ENCODE measurements at places on chromosomes 13 and 19.

DNA sequence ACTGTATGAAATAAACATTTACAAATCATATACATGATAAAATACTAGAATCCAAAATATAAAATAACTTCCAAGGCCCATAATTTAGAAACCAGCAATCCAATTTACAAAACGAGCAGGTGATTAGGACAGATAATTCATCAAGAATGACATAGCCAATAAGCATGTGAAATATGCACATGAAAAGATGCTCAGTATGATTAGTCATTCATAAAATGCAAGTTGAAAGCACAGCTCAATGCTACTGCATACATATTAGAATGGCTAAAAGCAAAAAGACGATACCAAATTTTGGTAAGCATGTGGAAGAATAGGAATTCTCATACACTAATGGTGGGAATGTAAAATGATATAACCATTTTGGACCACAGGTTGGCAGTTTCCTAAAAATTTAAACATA lies 837.2 kb upstream of the MIR17HG start:
- DNase-seq, result no peak

GRCh38 chr19:4130744-4131438 lies 7.0 kb upstream of the MAP2K2 start:
- DNase-seq, result peak; percentile 4

DNA sequence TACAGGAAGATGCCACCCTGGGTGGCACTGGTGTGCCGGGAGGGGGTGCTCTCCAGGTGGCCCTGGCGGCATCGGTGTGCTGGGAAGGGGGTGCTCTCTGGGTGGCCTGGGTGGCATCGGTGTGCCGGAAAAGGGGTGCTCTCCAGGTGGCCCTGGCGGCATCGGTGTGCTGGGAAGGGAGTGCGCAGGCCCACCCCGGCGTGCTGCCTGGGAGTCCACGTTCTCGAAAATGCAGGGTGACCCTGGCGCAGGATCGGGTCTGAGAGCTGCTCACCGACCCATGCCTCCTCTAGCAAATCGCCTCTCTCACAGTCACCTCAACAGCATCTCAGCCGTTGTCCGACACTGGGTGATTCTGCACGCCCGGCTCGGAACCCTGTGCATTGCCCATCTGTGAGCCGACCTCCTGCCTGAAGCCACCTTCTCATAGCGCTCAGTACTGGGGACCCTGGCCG lies 36.4 kb downstream of the RASA3 start:
- no peak for DNase-seq

DNA sequence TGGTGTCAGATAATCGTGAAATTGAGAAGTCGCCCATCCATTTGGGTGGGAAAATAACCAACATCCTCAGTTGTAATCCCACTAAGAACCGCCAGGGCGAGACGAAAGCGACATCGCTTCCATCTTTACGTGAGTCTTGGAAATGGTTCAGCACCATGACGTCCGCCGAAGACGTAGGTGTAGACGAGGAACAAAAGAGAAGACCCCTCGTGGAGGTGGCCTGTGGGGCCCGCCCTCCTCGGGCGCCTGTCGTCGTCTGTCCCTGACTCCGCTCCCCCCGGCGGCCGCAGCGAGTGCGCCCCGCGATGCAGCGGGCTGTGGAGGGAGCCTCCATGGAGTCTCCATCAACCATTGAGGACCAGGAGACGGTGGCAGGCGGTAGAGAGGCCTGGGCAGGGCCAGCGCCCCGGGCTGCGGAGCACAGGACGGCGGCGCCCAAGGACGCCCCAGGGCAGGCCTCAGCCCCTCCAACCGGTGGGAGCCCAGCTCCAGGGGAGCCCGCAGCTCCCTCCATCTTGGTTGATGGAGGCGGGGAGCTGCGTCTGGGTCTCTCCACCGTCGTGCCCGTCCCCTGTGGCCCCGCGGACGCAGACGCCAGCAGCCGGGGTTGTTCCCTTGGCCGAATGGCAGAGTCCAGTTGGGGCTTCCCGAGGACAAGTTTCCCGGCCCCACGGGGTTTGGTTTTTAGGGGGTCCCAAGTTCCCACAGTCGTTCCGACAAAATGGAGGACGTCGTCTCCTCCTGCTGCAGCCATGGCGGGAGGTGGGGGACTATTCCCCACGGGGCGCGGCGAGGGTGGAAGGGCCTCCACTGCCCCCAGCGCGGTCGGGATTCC lies 990 bp upstream of the ZMYM2 start:
- peak; percentile 50 for DNase-seq

- no peak for DNase-seq
Measured at GRCh38 chr13:106466691-106467426, 68.6 kb downstream of the EFNB2 start.

Data from SHP77 treated with DMSO at 0.1 percent for 48 hours (cell line).